Stimulated activated naive CD8-positive, alpha-beta T cell treated with anti-CD3 and anti-CD28 coated beads, Interleukin-15, amount 100 ng/mL, for 72 hours (primary cell): ENCODE measurements at places on chromosomes 3 and 15.

DNA sequence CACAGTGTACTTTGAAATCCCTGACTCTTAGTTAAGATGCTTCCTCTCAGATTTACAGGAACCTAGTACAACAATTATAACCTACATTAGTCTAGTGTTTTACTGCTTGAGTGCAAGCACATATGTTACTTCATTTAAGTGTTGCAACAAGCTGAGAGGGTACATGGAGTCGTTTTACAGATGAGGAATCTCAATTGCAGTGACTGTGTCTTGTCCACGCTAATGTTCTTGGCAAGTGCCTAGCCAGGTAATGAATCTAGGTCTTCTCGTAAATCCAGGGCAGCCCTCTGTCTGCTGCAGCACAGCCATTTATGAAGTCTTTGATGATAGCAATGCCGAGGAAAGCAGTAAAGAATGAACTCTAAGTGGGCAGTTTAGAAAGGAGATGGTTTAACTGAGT, 384.4 kb upstream of the ARPP21 start:
- no peak for DNase-seq

DNA sequence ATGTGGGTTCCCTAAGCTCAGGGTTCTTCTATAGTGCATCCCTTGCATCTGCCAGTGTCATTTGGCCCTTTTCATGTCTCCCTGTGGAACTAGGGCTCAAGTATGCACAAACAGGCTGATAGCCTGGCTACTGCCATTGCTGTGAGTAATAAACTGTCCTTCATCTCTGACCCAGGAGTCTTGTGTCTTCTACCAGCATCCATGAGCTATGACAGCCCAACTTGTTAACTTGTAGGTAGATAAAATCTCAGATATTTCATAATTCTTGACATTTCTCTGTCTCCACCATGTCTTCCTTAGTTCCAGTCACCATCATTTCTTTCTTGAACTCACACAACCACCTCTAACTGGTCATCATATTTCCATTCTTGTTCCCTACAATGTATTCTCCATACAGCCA, 19.5 kb upstream of the BCL2L10 start:
- DNase-seq, result no peak

DNA sequence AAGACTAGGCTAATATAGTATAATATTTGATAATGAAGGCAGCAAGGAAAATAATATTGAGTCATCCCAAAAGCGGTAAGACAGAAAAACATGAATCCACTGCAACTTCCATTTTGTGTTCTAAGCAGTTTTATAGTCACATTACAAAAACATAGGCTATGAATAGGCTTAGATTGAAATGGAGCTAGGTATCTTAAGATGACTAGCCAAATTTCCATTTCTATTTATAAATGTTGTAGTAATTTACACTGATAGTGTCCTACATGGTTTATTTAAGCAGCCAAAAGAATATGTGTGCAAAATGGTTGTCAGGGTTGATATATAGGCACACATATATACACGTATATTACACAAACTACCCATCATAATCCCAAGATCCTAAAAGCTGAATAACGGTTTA, 82.0 kb downstream of the VPS13C start:
- no peak for DNase-seq

DNA sequence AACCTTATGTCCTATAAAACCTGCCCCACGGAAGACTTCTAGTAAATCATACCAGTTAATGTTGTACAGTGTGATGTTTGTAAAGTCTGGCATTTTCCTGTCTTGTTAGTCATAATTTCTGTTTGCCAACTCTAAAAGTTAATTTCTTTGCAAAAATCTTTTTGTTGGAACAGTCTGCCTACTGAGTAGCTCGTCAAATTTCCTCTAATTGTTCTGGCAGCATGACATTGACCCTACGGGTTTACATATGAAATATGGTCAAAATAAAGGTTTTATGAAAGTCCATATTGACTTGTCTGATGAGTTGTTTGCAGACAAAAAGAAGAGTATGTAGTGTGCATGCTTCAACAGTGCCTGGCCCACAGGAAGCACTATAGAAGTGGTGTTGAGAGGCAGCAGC, 79.8 kb upstream of the SOX2 start:
- DNase-seq, result no peak

- DNase-seq, result no peak
Observed at GRCh38 chr3:54659347-54659746, 268.5 kb downstream of the LRTM1 start.

DNA sequence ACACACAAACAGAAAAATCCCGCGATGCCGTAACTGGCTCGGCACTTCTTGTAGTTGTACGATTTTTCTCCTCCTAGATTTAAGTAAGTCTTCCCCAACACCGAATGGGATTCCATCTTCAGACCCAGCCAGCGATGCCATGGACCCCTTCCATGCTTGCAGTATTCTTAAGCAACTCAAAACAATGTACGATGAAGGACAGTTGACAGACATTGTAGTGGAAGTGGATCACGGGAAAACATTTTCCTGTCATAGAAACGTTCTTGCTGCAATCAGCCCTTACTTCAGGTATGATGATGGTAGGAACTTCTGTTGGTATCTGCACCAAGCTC, 763 bp downstream of the KBTBD8 start:
- DNase-seq, result no peak

DNA sequence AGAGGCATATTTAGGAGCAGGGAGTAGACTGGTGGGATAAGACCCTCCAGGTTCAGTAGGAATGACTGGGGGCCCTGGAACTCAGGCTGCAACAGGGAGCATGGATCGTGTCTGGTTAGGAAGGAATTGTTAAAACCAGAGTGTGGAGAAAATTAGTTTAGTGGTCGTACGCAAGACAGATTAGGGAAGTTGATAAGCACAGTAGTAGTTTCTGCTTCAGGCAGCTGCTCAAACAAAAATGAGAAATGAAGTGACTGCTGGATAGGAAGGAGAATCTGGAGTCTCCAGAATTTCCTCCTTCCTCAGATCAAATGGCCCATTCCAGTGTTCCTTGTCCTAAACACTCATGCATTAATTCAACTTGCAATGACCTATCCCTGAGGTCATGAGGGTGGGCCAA, 11.2 kb downstream of the MYD88 start:
- DNase-seq, result no peak

DNA sequence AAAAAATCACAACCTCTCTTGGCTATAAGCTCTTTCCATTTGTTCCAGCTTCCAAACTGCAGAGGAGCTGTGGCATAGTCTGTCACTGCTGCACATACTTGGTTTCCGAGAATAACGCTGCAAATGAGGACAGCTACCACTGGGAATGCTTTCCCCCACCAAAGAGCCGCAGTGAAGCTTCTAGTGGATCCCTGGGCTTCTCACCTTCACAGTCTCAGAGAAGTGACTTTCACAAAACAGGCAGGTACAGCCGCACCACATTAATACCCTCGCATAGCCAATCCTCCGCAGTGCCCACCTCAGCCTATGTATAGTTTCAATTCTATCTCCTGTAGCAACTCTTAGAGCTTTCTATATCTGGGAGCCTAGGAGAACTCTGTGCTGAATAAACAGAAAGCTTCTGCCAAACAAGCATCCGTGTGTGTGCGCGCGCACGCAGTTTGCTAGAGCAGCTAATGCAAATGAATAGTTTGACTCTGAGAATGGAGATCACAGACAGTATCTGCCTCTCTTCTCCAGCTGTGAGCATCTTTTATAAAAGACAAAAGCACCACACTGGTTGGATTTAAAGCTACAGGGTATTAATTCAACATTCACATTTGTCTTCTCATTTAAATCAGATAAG, 81.9 kb upstream of the PLXND1 start:
- DNase-seq, result no peak

GRCh38 chr3:100455841-100456550, 36.4 kb upstream of the TMEM45A start:
- DNase-seq, result no peak

GRCh38 chr3:42430781-42431532, 20.5 kb upstream of the LYZL4 start:
- no peak for DNase-seq

GRCh38 chr15:75107516-75107907, 84.1 kb downstream of the PPCDC start:
- DNase-seq, result no peak

DNA sequence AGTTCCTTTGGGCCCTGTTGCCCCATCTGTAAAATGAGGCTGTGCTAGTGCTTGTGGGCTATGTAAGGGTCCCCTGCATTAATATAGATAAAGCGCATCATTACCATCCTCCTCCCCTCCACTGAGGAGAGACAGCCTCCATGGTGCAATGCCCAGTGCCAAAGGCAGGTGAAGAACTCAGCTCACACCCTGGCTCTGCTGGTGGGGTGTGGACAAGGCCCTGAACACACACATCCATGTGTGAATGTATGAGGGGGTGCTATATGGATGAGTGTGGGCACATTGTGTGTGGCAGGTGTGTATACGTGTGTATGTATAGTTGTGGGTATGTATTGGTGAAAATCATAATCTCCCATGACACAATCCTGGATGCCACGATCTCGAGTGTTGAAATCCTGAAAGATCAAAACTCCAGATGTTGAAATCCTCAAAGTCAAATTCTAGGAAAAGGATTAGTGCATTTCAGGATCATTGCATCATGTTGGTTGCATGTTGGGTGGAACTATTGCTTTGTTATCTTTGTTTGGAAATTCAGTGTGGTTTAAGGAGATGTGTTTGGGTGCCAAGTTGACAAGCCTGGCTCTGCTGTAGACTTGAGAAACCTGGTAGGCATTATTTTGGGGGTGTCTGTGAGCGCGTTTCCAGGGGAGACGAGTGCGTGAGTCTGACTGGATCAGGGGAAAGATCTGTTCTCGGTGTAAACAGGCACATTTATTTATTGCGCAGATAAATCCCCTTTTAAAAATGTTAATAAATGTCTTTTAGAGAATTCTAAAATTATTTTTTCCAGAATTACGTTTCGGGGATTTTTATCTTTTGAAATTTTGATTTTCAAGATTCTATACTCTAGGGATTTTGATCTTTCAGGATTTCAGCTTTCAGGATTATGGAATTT, 42.0 kb upstream of the SEC61A1 start:
- DNase-seq, result no peak

DNA sequence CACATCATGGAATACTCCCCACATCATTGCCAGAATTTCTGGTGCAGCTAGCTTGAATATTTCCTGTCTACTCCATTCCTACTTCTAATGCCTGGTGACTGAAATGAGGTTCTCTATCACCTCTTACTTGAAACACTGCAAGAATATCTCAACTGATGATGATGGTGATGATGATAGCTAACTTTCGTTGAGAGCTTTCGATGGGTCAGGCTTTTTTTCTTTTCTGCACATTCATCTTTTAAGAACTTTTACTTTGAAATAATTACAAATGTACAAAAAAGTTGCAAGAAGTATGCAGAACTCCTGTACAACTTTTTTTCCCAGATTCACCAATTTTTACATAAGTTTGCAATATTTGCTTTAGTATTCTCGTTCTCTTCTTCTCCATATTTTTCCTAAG, 233.5 kb downstream of the MEIS2 start:
- no peak for DNase-seq

GRCh38 chr15:99021694-99022093, 14.1 kb upstream of the PGPEP1L start:
- no peak for DNase-seq

DNA sequence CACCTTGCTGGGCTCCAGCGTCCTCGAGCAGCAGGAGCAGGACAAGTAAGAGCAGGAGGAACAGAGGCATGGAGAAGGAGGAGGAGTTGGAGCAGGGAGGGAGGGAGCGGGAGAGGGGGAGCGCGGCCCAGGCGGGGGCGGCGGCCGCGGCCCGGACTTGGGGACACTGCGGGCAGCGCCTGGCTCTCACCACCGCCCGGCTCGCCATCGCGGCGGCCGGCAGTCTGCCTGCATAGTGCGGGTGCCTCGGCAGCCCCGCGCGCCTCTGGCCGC, 440 bp downstream of the DCBLD2 start:
- DNase-seq, result no peak

- DNase-seq, result no peak
Observed at GRCh38 chr15:58260205-58260724, 122.1 kb downstream of the AQP9 start.

DNA sequence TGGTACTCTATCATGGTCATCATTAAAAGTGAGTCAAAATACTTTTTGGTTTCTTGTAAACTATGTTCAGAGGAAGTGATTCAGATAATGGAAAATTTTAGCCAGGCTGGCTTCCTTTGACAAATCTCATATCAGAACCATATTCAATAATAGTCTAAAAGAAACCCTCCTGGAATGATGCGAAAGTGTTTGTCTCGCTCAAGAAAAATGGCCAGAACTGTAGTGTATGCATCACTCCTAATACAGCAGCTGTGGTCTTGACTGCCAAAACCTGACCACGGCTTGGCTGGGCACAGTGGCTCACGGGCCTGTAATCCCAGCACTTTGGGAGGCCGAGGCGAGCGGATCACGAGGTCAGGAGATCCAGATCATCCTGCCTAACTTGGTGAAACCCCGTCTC, 35.6 kb upstream of the KCNMB2 start:
- DNase-seq, result no peak

- no peak for DNase-seq
Observed at GRCh38 chr3:51471775-51472652, 27.8 kb downstream of the DCAF1 start.

DNA sequence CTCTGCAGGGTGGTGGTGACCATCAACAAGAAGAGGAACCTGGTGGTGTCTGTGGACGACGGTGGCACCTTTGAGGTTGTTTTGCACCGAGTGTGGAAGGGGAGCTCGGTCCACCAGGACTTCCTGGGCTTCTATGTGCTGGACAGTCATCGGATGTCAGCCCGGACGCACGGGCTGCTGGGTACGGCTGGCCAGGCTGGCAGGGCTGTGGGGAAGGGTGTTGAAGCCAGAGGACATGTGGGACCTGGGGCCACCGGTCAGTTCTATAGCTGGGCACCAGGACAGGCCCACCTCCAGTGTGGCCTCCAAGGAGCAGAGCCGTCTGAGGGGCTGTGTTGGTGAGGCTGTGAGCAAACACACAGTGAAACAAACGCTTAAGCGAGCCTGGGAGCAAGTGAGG, 3.9 kb upstream of the ITIH3 start:
- no peak for DNase-seq

- DNase-seq, result no peak
Observed at GRCh38 chr3:117874904-117875874, 1159.5 kb downstream of the IGSF11 start.

DNA sequence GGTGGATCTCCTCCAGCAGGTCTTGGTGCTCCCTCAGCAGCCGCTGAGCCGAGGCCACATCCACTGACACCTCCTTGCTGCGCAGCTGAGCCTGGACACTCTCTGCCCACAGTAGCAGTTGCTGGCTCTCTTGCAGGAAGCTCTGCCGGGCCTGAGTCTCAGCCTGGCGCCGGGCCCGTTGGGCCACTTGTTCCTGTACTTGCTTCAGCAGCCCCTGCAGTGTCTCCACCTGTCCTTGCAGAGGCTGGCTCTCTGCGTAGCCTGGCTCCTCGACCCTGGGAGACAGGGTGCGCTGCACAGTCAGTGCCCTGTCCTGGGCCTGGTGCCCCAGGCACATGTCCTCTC, 15.5 kb downstream of the SPTBN5 start:
- no peak for DNase-seq

DNA sequence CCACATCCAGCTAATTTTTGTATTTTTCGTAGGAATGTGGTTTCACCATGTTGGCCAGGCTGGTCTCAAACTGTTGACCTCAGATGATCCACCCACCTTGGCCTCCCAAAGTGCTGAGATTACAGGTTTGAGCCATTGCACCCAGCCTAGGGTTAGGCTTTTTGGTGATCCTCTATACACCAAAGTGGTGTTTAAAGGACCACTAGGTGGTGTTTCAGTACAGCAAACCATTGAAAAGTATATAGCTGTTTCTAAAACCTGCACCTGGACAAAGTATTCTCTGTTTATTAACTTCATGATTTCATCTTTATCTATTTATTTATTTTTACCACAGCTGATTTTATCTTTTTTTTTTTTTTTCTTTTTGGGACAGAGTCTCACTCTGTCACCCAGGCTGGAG, 68.4 kb downstream of the MINDY2 start:
- no peak for DNase-seq

- DNase-seq, result no peak
Observed at GRCh38 chr3:58299839-58300516, 6.1 kb upstream of the RPP14 start.
